ENCODE measurements at places on chromosomes 5 and 9.

GRCh38 chr9:79858508-79858907, 286.7 kb downstream of the TLE4 start:
- no peaks in the 10 kb centered on the region for H3K4me1 ChIP-seq
- H3K36me3 ChIP-seq: no peaks in the 10 kb centered on the region
- no peak for DNase-seq
- H3K4me3 ChIP-seq: no peak overlapping the region
- no peaks in the 10 kb centered on the region for H3K27me3 ChIP-seq
- H3K27ac ChIP-seq: no peak overlapping the region

- H3K36me3 ChIP-seq: peaks cover 8% of the 10 kb centered on the region
- no peak for DNase-seq
- H3K27ac ChIP-seq: peak overlapping the region; percentile 77
- H3K4me1 ChIP-seq: no peaks in the 10 kb centered on the region
- H3K27me3 ChIP-seq: no peaks in the 10 kb centered on the region
- peak overlapping the region; percentile 100 for H3K4me3 ChIP-seq
Observed at GRCh38 chr9:71910650-71911060, 338 bp downstream of the ABHD17B start.

GRCh38 chr5:6159832-6160430, 218.4 kb downstream of the MED10 start:
- DNase-seq: no peak
- no peaks in the 10 kb centered on the region for H3K36me3 ChIP-seq
- H3K4me3 ChIP-seq: no peak overlapping the region
- no peak overlapping the region for H3K27ac ChIP-seq

DNA sequence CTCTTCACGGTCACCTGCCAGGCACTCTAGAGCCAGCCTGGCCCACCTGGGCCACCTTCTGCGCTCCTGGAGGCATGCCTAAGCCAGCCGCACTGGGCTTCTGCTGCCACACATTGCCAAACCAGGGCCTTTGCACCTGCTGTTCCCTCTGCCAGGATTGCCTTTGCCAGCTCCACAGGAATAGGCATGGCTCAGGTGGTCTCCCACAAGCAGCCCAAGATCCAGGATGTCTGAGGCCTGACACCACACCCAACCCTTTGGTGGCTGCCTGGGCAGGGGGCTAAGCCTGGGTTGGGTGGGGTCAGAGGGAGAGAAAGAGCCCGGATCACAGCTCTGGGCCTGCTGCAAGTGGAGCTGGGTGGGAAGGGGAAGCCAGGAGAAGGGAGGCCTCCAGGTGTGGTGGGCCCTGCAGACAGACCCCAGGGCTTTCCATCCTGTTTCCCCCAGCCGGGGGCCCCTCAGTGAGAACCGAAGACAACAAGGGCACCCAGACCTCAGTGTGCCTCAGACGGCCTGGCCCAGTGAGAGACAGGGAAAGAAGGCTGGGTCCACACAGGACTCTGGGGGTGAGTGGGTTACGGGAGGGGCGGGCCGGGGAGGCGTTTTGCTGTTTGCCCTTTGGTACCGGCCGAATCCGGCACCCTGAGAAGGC, 672 bp upstream of the SUSD3 start:
- H3K4me1 ChIP-seq: no peaks in the 10 kb centered on the region
- H3K36me3 ChIP-seq: no peaks in the 10 kb centered on the region

DNA sequence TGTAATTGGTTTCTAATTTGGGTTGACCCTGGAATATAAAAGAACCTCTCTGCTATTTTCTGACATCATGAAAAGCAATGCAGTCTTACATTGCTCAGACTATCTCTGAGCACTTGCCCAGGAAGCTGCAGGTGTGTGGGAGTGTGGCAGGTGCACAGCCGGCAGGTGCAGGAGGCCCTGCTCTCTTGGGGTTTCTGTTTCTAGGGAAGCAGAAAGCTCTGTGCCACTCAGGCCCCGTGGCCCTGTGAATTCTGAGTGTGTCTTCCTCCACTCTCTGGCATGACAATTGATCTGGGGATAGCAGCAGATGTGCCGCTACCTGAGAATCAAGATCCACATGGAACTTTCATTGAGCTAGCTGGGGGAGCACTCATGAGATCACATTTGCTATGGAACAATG, 45.7 kb upstream of the IRX2 start:
- H3K36me3 ChIP-seq: no peaks in the 10 kb centered on the region
- DNase-seq: no peak
- H3K4me1 ChIP-seq: no peaks in the 10 kb centered on the region
- no peaks in the 10 kb centered on the region for H3K27me3 ChIP-seq
- no peak overlapping the region for H3K27ac ChIP-seq
- H3K4me3 ChIP-seq: no peak overlapping the region

All from H9 (cell line).